ENCODE measurements at places on chromosomes 3 and 15.

DNA sequence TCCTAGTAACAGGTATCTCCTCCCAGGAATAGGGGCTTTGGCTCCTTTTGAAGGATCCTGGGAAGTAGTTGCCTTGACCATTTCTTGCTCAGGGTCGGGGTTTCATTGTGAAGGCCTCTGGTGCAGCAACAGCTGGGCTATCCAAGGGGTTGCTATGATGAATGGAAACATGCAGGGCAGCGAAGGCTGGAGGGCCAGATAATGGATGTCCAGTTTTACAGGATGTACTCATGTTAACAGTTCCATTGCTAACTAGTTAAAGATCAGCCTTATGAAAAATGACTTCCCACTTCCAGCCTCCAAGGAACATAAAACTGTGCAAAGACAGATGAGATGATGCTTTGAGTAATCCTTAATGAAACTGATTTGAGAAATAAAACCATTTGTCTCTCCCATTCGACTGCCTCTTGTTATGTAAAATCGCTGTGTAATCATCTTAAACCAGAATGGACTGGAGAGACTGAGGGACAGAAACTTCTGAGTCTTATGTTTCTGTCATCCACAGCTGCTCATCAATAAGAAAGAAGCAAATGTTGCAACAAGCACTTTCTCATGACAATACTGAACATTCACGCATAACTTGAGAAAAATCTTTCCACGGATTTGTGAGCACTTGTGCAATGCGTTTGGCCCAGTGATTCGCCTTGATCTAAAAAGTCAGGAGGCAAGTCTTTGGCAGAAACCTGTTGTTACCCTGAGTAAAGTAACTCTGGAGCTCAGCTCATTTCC is 473.5 kb upstream of the RGMA start:
- no peak for DNase-seq

GRCh38 chr3:145817870-145818483 is 343.0 kb downstream of the PLOD2 start:
- DNase-seq: no peak

- DNase-seq: no peak
Observed at GRCh38 chr15:52241489-52241888, 50.3 kb upstream of the GNB5 start.

DNA sequence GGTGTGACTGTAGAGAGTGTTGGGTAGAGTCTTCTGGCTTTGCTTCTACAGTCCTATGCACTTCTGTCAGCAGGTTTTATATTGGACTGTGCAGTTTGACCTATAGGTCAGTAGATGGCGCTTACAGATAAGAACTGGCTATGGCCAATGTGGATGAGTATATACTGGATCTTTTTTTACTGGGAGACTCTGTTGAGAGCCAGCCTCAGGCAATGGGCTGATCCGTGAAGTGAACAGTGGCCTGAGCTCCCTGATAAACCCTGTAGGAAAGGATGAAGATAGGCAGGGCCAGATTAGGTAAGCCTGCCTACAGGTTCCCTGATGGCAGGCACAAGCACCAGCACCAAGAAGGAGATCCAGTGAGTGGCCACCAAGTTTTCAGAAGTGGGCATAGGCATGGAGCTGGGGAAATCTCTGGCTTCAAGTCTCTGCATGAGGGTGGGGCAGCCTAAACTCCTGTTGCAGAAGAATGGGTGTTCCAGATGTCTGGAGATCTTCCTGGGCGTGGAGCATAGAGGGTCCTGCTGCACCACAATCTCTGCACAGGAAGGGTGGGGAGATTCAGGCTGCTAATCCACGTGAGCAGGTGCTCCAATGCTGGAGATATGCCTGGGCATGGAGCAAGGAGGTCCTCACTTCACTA is 326.0 kb upstream of the SGO1 start:
- DNase-seq: no peak

DNA sequence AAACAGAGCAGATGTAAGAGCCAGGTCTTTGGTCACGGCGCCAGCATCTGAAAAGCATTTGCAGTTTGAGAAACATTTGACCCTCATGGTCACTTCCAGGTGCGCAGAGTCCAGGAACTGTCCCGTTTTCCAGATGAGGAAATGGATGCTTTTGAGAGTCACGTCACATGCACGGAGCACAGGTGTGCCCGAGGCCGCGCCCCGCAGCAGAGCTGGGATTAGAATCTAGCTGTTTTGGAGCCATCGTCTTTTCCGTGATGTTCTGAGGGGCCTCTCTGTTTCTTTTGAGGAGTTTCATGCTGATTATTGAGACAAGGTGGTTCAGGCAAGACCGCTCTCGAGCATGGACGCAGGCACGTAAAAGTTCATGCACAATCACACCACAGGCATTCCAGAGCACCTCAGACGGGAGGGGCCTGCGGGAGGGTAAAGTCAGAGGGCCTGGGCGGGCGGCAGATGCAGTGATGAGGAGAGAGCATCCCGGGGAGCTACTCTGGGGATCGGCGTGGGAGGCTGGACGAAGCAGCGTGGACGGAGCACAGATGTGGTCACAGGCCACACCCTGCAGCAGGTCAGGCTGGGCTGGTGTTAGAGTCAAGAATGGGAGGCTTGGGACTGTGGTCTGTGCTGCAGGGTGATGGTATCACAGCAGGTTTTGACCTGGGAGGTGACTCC is 139.2 kb upstream of the MEF2A start:
- DNase-seq: no peak

Measured in CD4-positive, alpha-beta T cell treated with Interleukin-12 subunit alpha and Interleukin-12 subunit beta, for 1 hour (primary cell).